ENCODE measurements at places on chromosomes 1 and 21. TPM values are rescaled to one million over a fixed set of nuclear protein-coding genes. Genes with fewer than 3 reads are reported as not detected.

DNA sequence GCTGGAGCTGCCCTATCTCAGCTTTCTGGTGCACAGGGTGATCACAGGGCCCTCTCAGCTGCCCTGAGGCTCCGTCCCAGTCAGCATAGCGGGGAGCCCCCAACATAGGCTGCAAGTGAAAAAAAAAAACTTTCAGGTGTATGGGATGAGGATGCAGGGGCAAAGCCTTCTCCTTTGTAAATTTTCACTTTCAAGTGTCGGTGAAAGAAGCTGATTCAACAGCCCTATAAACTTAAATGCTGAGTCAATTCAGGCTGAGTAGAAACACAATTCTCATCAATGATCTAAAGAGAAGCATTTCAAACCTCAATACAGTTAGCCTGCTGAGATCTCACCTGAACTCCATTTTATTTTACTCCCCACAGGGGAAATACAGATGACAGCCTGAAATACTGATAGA is 171.2 kb downstream of the SEC16B start:
- no peak for DNase-seq

GRCh38 chr1:119549719-119550132 is 42.7 kb downstream of the HSD3B1 start:
- peak; percentile 78 for DNase-seq

GRCh38 chr1:231519166-231519565 is 9.3 kb upstream of the TSNAX start:
- no peak for DNase-seq

GRCh38 chr21:35732788-35733187 is 327.5 kb downstream of the SETD4 start:
- DNase-seq: no peak

The FAM72A gene
- 6.2 TPM for total RNA-seq

- DNase-seq: no peak
Measured at GRCh38 chr21:25133939-25134338, 473.3 kb downstream of the MRPL39 start.

The ACOT11 gene
- 9.9 TPM for total RNA-seq

GRCh38 chr1:193730017-193730416 is 543.6 kb upstream of the B3GALT2 start:
- no peak for DNase-seq

GRCh38 chr1:225435487-225435886 is 7.6 kb upstream of the LBR start:
- DNase-seq: no peak

DNA sequence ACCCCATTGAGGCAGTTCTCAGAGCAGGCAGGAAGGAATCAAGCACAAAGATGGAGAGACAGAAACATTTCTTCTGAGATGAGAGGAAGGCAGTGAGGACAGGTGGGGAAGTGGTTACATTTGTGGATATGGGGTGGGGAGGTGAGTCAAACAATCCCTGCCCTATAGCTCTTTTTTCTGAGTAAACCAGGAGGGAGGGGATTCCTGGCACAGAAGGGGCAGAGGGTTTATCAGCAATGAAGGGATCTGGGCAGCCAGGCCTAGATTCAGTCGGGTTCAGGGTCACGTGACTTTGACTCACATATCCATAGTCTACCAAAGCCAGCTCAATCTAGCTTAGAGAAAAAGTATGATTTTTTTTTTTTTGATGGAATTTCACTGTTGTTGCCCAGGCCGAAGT is 15.7 kb upstream of the PHC2 start:
- no peak for DNase-seq

GRCh38 chr1:53850082-53850673 is 12.1 kb upstream of the NDC1 start:
- DNase-seq: no peak

DNA sequence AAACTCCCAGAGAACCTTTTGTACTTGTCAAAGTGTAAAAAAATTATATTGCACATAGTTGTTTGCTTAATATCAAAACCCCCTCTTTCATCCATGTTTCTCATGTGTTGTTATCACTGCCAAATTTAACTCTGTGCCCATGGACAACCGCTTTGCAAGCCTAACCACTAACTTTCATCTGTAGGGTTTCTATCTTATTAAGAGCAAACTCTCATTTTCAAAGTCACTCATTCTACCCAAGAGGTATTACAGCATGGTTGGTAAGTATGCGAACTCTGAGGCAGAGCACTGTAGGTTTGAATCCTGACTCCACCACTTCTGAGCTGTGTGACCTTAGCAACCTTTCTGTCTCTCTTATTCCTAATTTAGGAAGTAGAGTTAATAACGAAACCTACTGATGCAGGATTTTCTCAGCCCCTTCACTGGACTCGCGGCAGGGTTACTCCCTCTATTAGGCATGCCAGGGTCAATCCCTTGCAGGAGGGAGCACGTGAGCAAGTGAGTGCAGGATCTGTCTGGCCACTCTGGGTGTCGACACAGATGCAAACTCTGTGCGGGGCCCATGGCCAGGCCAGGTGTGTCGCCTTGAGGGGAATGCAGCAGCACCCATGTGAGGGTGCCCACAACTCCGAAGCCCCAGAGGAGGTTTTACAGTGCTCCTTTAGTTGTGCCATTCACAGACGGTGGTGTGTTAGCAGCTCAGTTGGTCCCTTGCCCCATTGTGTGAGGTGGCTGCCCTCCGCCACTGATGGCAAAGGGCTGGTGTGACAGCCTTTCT is 361.5 kb upstream of the ADGRL2 start:
- DNase-seq: no peak

The IL19 gene
- not detected for total RNA-seq

DNA sequence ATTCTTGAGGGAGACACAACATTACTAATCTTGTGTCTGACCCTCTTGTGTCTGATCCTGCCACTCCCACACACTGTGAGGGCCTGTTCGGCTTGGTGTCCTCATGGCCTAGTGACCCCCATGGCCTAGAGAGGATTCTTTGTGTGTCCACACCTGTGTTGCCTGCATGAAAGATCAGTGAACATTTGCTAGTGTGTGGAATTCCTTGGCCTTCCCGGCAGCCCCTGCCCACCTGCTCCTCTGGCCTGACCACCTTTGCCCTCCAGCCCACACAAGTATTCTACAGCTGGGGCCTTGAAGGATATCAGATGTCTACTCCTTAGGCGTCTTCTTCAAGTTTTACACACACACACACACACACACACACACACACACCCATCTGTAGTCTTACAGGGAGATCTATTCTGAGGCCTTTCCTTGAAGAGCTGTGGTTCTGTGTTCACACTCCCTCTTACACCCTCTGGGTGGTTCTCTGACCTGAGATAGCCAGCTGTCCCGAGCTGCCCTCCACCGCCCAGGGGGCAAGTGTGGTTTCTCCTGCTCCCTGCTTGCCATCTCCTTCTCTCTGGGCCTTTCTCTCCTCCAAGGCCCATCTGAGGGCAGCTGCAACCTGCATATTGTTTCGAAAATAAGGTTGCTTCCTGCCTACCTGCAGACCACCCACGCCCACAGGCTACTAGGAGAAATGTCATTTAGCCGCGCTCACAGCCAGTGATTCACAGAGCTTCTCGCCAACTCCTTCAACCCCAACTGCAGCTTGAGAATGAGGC is 45.4 kb downstream of the CD247 start:
- DNase-seq: no peak

GRCh38 chr1:112808861-112809684 is 93.9 kb upstream of the PPM1J start:
- DNase-seq: peak; percentile 65

GRCh38 chr1:10170239-10170574 is 40.2 kb upstream of the KIF1B start:
- no peak for DNase-seq

DNA sequence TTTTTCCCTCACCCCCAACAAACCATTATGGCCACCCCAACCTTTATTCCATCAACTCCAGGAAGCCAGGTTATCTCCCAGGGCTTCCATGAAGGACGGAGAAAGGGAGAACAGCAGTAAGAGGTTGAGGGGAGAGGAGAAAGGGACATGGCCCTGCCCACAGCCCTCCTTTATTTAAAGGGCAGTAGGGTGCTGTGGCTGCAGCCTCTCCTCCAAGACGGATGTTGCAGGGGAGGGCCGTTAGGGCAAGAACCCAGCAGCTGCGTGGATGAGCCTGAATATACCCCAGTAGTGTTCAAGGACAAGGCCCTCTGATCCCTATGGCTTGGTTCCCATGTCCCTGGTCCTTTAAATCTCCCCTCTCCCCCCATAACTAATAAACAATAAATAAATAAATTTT is 5.9 kb downstream of the RXFP4 start:
- no peak for DNase-seq

The EPHA10 gene
- total RNA-seq: not detected

- DNase-seq: no peak
Measured at GRCh38 chr1:230831771-230832170, 36.5 kb downstream of the C1orf198 start.

- DNase-seq: no peak
Measured at GRCh38 chr1:164562511-164562910, 3.5 kb downstream of the PBX1 start.

DNA sequence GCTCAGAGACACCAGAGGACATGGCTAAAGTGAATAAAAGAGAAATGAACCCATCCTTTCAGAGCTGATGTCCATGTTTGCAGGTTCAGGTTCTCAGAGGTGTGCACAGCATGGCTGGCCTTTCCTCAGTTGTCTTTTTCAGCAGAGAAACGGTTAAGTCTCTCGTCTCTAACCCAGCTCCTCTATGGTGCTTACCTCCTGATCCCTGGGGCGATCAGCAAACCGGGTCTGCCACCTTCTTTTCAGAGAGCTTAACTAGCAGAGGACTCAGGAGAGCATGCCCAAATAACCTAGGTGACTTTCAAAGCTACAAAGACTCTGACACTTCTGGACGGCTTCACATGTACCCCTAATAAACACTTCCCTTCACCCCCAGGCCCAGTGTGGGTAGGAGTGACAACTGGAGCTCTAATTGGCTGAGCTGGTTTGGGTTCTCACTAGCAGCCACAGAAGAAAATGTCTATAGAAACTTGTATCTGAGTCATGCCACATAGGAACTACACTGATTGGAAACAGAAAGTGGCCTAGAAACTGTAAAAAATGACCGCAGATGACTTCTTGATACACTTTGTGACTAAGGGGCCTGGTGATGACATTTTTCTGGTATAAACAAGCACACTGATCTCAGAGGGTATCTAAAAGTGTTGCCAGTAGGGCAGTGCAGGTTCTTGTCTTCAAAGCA is at the start of gene AIM2:
AIM2 (minus strand) TSS at position 329 of the 682 bp plus-strand sequence. CDS start 3,267 bp downstream, outside the sequence.
- peak; percentile 26 for DNase-seq

DNA sequence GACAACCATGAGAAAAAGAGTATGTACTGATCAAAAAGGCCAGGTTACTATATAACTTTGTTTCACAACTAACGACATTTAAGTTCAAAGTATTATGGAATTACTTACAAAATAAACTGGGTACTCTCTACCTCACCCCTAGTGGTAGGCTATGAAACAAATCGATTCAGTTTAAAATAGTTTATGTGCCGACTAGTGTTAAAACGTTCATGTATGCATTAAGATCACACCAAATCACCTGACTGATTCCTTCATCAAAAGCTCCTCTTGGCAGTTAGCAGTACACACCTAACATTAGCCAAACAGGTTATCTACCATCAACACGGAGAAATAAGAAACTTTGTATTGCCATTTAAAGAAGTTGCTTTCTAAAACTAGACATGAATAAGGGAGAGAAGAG is 137.1 kb downstream of the AKT3 start:
- DNase-seq: peak; percentile 14

- peak; percentile 79 for DNase-seq
Measured at GRCh38 chr1:77170687-77171086, 48.5 kb downstream of the PIGK start.

GRCh38 chr1:41900603-41901444 is 17.9 kb downstream of the HIVEP3 start:
- no peak for DNase-seq

- peak; percentile 31 for DNase-seq
Measured at GRCh38 chr21:46065215-46065913, 32.5 kb upstream of the COL6A2 start.

DNA sequence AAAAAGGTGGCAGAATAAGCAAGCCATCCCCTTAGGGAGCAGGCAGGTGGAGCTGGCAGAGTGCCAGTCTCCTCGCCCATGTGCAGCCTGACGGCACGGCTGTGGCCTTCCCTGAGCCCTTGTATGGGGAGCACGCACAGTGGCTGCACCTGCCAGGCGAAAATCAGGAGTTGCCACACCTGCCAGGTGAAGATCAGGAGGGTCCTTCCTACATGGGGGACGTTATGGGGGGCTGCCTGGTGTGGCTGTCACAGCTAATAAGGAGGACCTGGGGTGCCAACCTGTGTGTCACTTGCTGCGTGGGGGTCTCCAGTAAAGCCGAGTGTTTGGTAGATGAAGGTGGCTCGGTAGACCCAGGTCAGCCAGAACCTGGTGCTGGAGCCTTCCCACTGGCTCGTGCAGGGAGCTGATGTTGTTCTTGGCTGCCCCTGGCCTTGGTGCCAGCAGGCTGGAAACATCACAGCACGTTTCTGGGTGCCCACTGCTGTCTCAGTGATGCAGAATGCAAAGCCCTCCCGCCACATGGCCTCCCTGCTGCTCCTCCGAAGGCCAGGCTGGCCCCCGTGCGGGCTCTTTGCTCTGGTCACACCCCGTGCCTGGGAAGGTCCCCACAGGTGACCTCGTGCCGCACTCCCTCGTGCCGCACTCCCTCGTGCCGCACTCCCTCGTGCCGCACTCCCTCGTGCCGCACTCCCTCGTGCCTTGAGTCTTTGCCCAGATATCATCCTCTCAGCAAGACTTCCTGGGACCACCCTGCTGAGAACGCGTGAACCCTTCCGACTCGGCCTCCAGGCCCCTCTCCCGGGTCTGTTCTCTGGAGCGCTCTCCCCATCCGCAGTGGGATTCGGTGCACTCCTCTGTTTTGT is 55.4 kb downstream of the SLC37A1 start:
- DNase-seq: no peak

The ZZZ3 gene
- 73.2 TPM for total RNA-seq

GRCh38 chr1:22689505-22689904 is 21.1 kb upstream of the EPHB2 start:
- peak; percentile 80 for DNase-seq

- DNase-seq: peak; percentile 38
Measured at GRCh38 chr21:42636520-42637266, 16.7 kb upstream of the PDE9A start.

The OR2L3 gene
- total RNA-seq: not detected

The DNAJC16 gene
- total RNA-seq: 18.9 TPM

The TMEM54 gene
- total RNA-seq: 48.5 TPM

GRCh38 chr1:17020502-17020901 is 8.8 kb upstream of the ATP13A2 start:
- DNase-seq: no peak

- no peak for DNase-seq
Measured at GRCh38 chr1:22104094-22104493, 38.8 kb downstream of the WNT4 start.

- DNase-seq: no peak
Measured at GRCh38 chr1:226135059-226135651, 51.4 kb downstream of the ACBD3 start.

- no peak for DNase-seq
Measured at GRCh38 chr21:35537604-35538003, 488.5 kb upstream of the RUNX1 start.

DNA sequence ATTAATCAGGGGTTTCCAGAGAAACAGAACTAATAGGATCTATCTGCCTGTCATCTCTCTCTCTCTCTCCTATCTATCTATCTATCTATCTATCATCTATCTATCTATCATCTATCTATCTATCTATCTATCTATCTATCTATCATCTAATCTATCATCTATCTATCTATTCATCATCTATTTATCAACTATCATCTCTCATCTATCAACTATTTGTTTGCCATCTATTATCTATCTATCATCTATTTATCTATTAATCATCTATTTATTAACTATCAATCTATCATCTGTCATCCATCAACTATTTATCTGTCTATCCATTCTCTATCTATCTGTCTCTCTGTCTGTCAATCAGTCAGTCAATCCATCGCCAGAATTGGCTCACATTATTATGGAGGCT is 70.0 kb upstream of the MRPS6 start:
- DNase-seq: no peak
